Activated CD8-positive, alpha-beta memory T cell treated with anti-CD3 and anti-CD28 coated beads for 1 hour (primary cell): ENCODE measurements at places on chromosomes 6 and 20.

GRCh38 chr20:62337558-62338293 is 29.4 kb downstream of the LAMA5 start:
- no peak for DNase-seq

DNA sequence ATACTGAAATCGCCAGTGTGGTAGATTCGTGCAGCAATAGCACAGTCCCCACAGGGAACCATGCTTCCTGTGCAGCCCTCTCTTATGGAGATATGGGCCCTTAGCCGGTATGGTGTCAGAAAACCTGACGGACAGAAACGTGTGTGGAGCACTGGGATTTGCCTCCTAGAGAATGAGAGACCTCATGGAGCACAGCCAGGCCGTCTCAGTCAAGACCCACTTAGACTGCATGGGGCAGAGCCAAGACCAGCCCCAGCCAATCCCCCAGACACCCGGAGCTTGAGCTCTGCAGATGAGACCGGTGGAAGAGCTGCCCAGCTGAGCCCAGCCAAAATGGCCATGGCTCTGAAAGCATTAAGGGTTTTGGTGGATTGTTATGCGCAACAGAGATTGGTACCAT is 163.7 kb downstream of the DLL1 start:
- DNase-seq, result no peak

- DNase-seq, result no peak
Measured at GRCh38 chr6:113432521-113433334, 424.4 kb upstream of the MARCKS start.

DNA sequence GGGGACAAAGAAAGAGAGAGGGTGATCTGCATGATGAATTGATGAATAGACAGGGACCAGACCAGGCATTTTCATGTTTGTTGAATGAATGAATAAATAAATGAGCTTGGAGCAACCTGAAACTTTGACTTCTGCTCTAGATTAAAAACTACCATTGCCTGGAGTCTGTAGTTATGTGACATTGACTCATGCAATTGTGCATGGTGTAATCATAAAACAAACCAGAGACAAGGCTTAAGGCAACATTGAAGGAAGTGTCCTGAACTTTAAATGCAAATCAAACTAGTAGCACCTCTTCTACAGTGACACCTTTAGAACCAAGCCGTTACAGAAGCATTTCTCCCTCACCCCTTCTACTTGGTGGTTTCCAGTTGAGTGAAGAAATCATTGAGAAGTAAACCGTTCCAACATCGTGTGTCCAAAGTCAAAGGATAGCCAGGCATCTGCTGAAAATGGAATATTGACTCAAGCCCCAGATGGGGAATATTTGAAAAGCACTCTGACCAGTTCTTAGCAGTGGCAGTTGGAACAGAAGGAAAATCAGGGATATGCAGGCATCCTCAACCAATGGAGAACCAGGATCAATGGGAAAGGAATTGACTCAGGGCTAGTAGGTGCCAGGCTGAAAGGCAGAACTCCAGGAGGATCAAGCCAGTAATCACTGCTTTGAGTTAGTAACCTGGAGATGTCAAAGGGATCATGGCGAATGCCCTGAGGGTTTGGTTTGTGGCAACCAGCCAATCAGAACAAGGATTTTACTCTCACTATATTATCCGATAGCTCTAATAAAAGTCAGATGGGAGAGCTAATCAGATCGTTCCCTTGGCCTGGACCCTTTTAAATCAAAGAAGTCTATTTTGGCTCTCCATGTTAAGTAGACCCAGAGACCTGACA is 171.2 kb upstream of the TSHZ2 start:
- DNase-seq, result no peak

- no peak for DNase-seq
Measured at GRCh38 chr6:150800674-150801314, 64.7 kb upstream of the MTHFD1L start.

- DNase-seq, result no peak
Measured at GRCh38 chr20:3452690-3453089, 18.1 kb upstream of the ATRN start.
